Heart right ventricle (tissue), 16 donors: ENCODE measurements at places on chromosomes 5 and 9. TPM values are rescaled to one million over a fixed set of nuclear protein-coding genes. Genes with fewer than 3 reads are reported as not detected.

DNA sequence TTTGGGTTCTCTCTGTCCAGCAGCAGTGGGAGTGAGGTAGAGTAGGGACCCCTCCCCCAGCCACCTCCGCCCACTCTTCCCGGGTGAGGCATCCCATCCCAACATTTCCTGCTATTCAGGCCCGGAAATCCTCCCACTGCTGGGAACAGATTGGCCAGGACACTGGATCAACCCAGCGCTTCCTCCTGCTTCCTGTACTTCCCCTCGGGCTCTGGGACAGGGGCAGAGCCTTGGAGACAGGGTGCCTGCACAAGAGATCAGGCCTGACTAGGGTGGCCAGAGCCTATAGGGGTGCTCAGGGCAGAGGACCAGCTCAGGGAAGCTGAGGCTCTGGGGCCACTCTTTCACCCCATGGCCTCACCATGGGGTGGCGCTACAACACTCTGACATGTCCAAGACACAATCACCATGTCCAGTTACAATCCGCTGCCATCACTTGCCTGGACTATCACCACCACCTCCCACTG, 14.5 kb downstream of the SH2D3C start:
- DNase-seq: peak; percentile 85

DNA sequence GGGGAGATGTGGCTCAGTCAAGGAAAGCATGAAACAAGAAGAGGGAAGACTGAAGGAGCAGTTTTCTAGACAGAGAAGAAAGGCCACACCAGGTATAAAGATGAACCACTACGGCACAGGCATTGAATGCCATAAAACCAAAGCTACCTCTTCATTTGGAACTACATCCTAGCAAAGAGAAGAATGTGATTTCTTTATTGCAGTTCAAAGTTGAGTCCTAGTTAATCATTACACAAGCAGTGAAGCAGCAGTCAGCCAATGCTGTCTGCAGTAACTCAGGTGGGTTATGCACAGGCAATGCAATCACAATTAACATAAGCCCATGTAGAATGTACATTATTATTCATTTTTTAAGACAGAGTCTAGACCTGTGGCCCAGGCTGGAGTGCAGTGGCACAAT, 21.7 kb upstream of the PCAT7 start:
- no peak for DNase-seq

DNA sequence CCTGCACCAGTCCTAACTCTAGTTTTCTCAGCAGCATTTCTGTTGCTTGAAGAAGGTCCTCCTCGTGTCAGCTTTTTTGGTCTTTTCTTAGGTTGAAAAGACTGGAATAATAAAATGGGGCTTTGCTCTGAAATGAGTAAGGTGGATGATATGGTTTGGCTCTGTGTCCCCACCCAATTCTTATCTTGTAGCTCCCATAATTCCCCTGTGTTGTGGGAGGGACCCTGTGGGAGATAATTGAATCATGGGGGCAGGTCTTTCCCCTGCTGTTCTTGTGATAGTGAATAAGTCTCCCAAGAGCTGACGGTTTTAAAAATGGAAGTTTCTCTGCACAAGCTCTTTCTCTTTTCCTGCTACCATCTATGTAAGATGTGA, 53.6 kb downstream of the LIX1 start:
- no peak for DNase-seq

DNA sequence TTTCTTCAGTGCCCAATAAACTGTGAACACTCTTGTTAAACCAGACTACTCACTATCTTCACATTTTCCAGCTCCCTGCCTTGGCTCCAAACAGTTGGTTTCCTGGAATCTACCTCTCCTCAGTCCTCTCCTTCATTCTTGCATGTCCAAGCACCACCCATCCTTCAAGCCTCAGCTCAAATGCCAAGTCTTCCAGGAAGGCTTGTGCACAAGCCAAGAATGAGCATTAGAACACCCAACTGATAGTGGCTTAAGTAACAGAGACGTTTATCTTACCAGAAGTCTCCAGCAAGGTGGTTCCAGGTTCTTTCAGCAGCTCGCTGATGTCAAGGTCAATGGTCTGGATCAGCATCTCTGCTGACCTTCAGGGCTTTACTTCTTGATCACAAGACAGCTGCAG, 60.1 kb downstream of the PTPDC1 start:
- DNase-seq: no peak

Gene MEGF10
- 0.61 TPM for total RNA-seq

- DNase-seq: peak; percentile 69
Measured at GRCh38 chr9:121289026-121289771, 21.2 kb downstream of the GSN start.

- DNase-seq: no peak
Measured at GRCh38 chr5:65548281-65548680, 14.7 kb downstream of the CENPK start.

DNA sequence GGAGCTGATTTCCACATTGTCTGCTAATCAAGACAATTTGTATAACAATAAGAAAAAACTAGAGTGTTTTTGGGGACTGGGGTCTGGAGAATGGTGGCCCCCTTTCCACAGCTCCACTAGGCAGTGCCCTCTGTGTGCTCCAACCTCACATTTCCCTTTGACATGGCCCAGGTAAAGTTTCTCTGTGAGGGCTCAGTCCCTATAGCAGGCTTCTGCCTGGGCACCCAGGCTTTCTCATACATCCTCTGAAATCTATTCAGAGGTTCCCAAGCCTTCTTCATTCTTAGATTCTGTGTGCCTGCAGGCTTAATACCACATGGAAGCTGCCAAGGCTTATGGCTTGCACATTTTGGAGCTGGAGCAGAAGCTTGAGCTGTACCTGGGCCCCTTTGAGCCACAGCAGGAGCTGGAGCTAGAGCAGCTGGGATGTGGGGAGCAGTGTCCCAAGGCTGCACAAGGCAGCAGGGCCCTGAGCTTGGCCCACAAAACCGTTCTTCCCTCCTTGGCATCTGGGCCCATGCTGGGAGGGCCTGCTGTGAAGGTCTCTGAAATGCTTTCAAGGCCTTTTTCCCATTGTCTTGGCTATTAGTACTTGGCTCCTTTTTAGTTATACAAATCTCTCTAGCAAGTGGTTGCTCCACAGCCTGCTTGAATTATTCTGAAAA, 49.1 kb upstream of the VPS13A start:
- no peak for DNase-seq

DNA sequence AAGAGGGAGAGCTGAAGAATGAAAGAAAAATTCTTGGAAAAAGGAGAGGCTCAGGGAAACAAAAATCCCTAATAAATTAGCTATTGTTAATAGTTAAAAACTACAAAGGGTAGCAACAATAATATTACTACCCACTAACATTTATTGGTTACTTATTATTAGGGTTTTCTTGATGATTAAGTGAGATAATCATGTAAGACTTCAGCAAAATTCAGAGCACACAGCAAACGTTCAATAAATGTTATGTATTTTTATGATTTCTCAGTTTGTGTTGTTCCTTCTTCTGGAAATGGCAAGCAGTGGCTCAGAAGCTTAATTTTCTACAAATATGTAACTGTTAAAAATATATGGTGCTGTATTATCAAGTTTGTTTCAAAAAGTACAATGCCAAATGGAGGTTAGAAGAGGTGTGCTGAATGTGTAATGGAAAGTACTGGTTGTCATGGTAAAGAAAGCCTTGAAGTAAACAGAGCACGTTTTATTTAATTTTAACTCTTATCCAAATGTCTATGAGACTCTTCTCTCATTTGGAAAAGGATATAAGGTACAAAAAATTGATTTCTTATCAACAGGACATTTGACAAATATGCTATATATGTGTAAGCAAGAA, 226.0 kb upstream of the ATP10B start:
- DNase-seq: no peak

GRCh38 chr9:76530458-76531110, 71.6 kb downstream of the GCNT1 start:
- no peak for DNase-seq

DNA sequence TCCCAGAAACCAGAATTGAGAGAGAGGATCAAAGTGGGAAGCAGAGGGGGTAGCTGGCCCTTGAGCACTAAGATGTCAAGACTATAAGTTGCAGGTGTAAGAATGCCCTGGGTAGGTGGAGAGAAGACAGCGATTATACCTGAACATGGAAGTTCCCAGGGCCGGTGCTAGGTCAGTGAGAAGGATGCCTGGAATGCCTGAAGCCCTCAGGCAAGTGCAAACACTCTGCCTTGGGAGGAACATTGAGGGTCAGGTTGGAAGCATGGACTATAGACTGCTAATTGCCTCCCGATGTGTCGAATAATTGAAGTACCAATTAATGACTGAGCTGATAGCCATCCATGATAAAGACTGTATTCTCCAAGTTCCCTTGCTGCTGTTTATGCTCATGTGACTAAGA, 185.5 kb downstream of the DMRT2 start:
- no peak for DNase-seq

GRCh38 chr9:83434254-83434653, 103.9 kb downstream of the FRMD3 start:
- DNase-seq: no peak

Gene ANKRD33B
- 8.7 TPM for total RNA-seq

GRCh38 chr5:29993286-29993685, 1200.2 kb upstream of the CDH6 start:
- no peak for DNase-seq

- no peak for DNase-seq
Measured at GRCh38 chr9:24333629-24334028, 212.1 kb downstream of the IZUMO3 start.

Gene DMRT3
- total RNA-seq: not detected

- DNase-seq: no peak
Measured at GRCh38 chr5:113083481-113083880, 106.9 kb downstream of the DCP2 start.

- DNase-seq: no peak
Measured at GRCh38 chr5:133322743-133323142, 270.9 kb downstream of the HSPA4 start.

- no peak for DNase-seq
Measured at GRCh38 chr5:158513490-158514318, 586.0 kb downstream of the EBF1 start.

- DNase-seq: no peak
Measured at GRCh38 chr9:116369706-116370105, 216.1 kb downstream of the PAPPA start.

- no peak for DNase-seq
Measured at GRCh38 chr9:77731930-77732329, 83.8 kb upstream of the GNA14 start.

DNA sequence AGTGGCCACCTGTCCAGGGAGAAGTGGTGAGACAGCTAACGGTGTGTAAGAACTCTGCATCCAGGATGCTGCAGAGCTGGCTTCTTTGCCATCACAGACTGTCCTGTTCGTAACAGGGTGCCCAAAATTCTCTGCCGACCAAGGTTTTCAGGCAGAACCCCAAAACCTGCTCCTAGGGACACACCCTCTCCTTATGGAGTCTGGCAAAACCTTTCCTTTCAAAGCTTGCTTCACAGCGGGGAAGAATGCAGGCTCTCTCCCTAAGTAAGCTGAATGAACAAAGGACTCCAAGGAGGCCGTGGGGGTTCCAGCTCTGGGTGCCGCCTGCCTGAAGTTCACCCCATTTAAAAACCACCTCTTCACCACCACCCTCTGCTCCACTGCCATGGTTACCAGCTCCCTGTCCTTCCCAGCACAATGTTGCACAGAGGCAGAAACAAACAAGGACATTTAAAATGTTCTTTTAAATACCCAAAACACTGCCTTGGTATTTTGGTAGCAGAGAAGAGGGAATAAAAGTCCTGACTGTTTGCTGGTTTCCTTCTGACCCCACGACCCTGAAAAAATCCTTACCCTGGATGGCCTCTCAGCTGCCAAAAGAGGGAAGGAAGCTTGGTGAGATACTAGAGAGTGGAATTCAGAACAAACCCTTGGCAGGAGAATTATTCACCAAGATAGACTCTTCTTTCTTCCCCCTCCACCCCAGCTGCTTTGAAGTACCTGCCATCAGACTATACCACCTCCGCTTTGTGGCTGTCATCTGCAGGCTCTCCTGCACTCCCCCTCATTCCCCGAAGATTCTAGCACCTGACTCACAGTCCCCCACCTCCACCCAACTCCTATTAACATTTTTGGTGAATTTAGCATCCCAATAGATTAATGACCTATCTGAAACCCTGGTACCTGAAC, 7.1 kb upstream of the KLF9 start:
- DNase-seq: peak; percentile 42

GRCh38 chr9:128927731-128928411, 7.1 kb downstream of the PHYHD1 start:
- peak; percentile 54 for DNase-seq

DNA sequence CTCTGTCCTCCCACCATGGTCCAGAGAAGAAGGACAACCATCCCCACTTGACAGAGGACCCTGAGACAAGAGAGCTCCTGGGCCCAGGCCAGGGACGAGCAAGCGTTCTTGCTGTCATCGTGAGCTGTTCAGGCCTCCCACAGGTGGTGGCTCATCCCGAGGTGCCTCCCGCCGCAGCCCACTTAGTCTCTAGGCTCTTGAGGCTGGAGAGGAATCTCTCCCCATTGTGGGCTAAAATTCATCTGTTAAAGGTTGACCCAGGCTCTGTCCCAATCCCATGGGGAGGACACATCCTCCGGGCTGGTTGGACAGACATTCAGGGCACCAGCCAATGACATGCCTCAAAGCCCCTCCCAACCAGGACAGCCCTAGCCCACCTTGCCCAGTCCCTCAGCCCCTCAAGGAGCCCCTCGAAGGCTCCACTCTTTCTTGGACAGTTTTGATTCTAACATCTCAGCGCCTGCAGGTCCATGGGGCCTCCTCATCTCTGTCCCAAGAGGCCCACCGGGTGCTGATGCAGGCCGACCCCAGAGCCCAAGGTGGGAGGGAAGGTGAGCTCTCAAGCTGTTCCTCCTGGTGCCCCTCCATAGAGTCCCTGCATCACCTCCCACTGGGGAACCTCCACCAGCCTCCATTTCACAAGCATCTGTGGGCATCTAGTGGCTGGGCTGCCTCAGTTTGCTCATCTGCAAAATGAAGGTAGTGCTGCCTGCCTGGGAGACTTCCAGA, 52.9 kb downstream of the BARX1 start:
- no peak for DNase-seq

Gene CFAP77
- 2.6 TPM for total RNA-seq

Gene PPIP5K2
- total RNA-seq: 33.1 TPM

Gene CDH18
- not detected for total RNA-seq

DNA sequence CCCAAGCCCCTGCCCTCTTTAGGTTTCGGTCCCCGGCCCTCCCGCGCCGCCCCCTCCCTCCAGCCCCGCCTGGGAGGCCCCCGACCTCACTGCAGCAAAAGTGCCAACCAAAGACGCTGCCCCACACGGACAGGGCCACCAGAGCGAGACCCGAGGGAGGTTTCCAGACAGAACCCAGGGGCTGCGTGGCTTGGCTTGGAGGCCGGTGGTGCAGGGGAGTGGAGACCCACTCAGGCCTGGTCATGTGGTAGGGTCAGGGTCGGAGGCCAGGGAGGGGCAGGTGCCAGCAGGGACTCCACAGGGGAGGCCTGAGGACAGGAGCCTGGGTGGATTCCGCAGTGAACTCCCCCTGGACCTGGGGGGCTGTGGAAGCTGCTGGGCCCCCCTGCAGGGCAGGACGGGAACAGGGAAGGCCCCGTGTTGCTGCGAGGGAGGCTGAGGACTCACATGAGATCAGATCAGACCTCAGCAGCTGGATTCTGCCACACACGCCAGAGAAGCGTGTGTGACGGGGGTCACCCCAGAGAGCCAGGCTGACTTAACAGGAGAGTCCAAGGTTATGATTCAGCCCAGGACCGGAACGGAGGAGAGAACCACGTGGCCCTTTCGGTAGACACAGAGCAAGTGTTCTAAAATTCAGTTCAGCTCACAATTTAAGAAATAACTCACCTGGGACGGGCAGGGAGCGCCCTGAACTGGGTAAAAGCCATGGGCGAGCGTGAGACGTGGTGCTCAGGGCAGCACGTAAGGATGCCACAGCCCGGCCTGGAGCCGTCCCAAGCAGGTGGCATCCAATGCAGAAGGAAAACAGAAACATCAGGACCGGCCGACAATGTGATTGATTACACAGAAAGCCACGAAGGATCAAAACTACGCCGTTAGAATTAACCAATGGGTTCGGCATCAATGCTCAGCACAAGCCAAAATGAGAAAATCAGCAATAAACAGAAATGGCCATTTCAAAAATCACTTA, 38.9 kb downstream of the EXD3 start:
- no peak for DNase-seq
